Uterus (tissue), 4 donors: ENCODE measurements at places on chromosomes 3 and 15.

GRCh38 chr15:96076350-96076749 is 254.2 kb upstream of the NR2F2 start:
- no peak for DNase-seq

DNA sequence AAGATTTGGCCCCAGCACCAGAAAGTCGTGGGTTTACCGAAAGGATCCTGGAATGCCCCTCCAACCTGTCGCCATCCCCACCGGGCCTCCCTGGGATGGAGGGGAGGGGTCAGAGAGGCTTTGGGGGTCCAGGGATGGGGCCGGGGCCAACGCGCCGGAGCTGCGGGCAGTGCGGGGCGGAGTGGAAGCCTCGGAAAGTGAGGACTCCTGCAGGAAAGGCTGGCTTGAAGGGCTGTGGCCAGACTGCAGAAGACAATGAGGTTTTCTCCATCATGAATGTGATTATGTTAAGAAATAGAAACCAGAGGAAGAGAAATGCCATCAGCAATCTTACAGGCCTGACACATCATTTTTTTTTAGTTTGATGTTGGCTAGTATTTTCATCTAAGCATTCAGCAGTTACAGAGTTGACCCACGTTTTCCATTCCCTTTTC is 738 bp downstream of the YEATS2 start:
- peak; percentile 24 for DNase-seq

DNA sequence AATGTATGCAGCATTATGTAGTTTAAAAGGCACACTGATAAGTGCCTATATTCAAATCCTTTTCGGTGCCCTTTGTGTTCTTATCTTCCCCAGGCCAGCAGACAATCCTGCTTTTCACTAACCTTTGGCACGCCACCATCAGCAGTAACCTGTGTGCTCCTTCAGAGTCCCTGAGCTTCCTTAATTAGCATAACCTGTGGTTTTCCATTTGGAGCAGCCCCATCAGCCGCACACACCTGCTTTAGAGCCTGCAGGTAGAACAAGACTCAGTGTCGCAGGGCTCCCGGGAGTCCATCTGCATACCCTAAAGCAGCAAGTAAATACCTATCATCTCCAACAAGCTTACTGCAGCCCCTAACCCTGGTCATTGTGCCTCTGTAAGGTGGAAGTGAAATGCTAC is 755.1 kb downstream of the ROBO2 start:
- DNase-seq, result no peak

GRCh38 chr3:17070161-17070959 is 185.6 kb downstream of the PLCL2 start:
- no peak for DNase-seq

- DNase-seq, result no peak
Measured at GRCh38 chr15:90067953-90068606, 34.2 kb downstream of the IDH2 start.

GRCh38 chr3:194081826-194082225 is 54.1 kb upstream of the HES1 start:
- DNase-seq, result no peak

GRCh38 chr3:46878781-46879436 is 1.4 kb downstream of the PTH1R start:
- DNase-seq, result no peak

- peak; percentile 54 for DNase-seq
Measured at GRCh38 chr3:14467814-14468620, 65.6 kb downstream of the SLC6A6 start.

GRCh38 chr15:93126599-93126998 is 37.6 kb upstream of the RGMA start:
- DNase-seq, result no peak

DNA sequence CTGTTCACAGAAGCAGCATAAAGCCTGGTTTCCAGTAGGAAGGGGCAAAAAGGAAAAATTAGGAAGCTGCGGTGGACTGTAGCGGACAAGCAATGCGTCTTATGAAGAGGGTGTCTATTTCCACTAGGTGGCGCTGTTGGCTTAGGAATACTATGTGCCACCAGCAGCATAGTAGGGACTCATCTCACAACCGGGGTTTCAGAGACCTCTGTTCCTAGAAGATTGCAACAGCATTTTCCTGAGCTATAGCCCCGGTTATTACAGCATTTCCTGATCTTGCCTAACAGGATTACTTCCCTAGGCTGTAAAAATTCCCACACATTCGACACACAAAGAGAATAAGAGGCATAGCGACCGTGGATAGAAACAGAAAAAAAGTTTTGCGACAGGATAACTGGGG is 683.0 kb downstream of the TBL1XR1 start:
- no peak for DNase-seq

GRCh38 chr15:66580643-66581042 is 14.8 kb upstream of the LCTL start:
- no peak for DNase-seq

- DNase-seq, result no peak
Measured at GRCh38 chr3:194854206-194854605, 168.5 kb downstream of the FAM43A start.

GRCh38 chr15:95470997-95471689 is 859.4 kb upstream of the NR2F2 start:
- DNase-seq, result no peak

DNA sequence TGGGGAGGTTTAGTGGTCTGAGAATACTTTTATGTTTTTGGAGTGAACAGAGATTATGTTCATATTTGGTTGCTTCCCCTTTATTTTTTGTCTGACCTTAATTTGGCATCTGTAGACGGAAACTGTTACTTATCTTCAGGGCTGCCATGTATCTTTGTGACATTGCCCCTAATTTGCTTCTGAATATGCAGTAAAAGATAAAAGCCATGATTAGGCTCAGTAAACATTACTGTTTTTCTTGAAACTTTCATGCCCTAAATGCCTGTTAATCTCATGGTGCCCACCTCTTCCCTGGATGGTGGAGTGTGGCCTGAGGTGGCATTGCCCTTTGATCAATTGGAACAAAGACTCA is 106.7 kb downstream of the C3orf70 start:
- DNase-seq, result no peak

- no peak for DNase-seq
Measured at GRCh38 chr3:175983379-175983778, 1124.2 kb downstream of the NAALADL2 start.

GRCh38 chr3:183494341-183494740 is 61.2 kb downstream of the KLHL6 start:
- no peak for DNase-seq

DNA sequence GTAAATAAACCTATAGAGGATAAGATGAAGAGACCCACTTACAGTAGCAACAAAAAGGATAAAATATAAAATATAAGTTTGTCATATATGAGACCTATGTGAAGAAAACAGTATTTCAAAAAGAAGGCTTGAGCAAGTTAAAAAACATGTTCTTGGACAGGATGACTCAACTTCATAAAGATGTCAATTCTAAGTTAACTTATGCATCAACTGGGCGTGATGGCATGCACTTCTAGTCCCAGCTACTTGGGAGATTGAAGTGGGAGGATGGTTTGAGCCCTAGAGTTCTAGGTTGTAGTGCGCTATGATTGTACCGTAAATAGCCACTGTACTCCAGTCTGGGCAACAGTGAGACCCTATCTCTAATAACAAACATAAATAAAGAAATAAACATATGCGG is 59.7 kb downstream of the PDCD6IP start:
- no peak for DNase-seq

DNA sequence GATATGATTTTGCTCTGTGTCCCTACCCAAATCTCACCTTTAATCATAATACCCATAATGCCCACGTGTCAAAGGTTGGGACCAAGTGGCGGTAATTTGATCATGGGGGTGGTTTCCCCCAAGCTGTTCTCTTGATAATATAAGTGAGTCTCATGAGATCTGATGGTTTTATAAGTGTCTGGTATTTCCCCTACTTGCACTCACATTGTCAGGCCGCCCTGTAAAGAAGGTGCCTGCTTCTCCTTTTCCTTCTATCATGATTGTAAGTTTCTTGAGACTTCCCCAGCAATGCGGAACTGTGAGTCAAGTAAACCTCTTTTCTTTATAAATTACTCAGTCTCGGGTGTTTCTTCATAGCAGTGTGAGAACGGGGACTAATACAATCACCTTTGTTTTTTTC is 279.8 kb downstream of the ARPP21 start:
- DNase-seq, result no peak

DNA sequence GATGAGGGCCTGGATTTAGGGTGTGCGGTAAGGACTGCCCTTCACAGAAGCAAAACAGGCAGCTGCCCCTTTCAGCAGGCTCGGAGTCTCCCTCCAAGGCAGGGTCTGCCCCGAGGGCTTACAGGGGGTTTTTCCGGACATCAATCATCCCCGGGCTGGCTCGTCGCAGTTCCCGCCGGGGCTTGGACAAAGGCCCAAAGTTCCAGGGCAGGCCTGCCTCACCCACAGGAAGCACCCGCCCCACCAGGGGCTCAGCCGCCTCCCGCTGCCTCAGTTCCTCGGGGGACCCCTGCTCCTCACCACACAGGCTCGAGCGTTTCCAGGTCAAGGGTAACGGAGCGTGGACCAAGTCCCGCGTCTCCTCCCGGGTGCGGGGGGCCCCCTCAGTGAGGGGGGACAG is 27.0 kb downstream of the KIF7 start:
- no peak for DNase-seq

- DNase-seq, result no peak
Measured at GRCh38 chr15:32959077-32959476, 235.4 kb downstream of the FMN1 start.
